ENCODE measurements at places on chromosomes 16 and 17. TPM values are rescaled to one million over a fixed set of nuclear protein-coding genes. Genes with fewer than 3 reads are reported as not detected.

DNA sequence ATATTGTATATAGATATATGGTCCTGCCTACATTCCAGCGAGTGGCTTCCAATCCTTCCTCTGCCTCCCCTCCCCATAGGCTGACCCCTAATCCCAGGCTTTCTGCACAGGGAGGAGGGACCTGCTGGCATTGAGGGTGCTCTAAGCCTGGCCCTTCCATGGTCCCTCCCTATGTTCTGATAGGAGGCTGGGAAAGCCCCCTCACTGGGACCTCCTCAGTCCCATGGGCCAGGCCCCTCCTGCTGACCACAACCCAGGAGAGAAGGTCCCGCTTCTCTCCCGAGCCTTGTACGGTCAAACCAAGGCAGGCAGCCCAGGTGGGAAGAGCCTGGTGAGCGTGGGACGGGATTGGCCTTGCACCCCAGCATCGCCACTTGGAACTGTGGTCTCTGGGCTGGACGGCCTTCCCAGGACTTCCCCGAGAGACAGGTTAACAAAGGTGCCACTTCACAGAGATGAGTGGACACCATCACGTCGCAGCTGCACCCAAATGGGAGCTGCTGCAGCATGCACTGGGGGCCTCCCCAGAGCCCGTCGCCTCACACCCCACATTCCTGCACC is 859 bp downstream of the ALDH3A1 start:
- no peaks in the 10 kb centered on the region for H3K27me3 ChIP-seq
- no peaks in the 10 kb centered on the region for H3K36me3 ChIP-seq
- H3K4me1 ChIP-seq: no peaks in the 10 kb centered on the region
- DNase-seq: no peak
- no peak overlapping the region for H3K4me3 ChIP-seq
- no peak overlapping the region for H3K27ac ChIP-seq

DNA sequence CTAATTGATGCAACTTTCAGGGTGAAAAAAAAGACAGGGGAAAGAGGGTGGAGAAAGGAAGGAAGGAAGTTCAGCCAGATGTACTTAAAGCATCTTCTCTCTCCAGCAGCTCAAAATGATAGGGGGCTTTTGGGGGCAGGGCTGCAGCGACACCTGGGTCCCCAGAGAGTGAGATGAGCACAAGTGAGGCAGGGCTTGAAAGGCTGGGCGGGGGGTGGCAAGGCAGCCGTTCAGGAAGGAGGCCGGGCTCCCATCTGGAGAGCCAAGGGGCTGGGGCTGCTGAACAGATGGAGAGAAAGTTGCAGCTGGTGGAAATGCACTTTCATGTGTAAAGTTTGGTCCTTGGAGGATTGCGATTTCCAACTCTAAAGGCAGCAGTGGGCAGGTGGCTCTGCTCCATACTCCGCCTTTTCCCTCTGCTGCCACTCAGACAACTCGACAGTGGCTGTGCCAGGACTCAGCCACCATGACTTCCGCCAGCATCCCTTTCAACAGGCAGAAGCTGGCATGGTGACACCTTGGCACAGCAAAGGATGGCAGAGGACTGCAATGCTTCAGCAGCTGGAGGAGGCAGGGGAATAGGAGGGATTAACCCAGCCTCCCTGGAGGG is 7.7 kb downstream of the SLC35B1 start:
- H3K4me3 ChIP-seq: no peak overlapping the region
- H3K36me3 ChIP-seq: peaks cover 10% of the 10 kb centered on the region

- no peaks in the 10 kb centered on the region for H3K27me3 ChIP-seq
- H3K4me1 ChIP-seq: no peaks in the 10 kb centered on the region
- no peaks in the 10 kb centered on the region for H3K36me3 ChIP-seq
- no peak for DNase-seq
- peak overlapping the region; percentile 77 for H3K27ac ChIP-seq
Measured at GRCh38 chr17:39677072-39677471, 8.8 kb downstream of the PNMT start.

CNGB1 gene
- not detected for total RNA-seq

DNA sequence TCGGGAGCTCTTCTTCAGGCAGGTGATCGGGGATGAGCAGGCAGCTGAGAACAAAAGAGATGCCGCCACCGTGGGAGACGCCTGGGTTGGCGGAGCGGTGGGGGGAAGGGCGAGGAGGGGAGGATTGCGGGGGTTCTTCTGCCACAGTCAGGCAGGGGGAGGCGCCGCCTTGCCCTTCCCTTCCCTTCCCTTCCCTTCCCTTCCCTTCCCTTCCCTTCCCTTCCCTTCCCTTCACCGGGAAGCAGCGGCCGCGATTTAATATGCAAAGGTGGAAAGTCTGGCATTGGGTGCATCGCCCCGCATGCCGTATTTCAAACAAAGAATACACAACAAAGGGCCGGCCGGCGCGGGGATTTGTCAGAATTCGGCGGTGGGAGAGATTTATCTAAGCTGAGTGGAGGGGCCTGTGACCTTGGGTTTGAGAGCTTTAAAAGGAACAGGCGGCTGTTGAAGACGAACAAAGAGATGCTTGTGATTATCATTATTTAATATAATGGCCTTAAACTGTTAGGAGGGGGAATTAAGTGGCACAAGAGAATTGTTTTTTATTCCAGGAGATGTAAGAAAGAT is 262.3 kb upstream of the TNRC6C start:
- H3K4me3 ChIP-seq: no peak overlapping the region
- H3K27ac ChIP-seq: no peak overlapping the region
- H3K36me3 ChIP-seq: no peaks in the 10 kb centered on the region
- peak; percentile 73 for DNase-seq
- no peaks in the 10 kb centered on the region for H3K4me1 ChIP-seq

- no peak overlapping the region for H3K27ac ChIP-seq
- H3K27me3 ChIP-seq: no peaks in the 10 kb centered on the region
- no peak for DNase-seq
- no peaks in the 10 kb centered on the region for H3K36me3 ChIP-seq
- H3K4me1 ChIP-seq: no peaks in the 10 kb centered on the region
- no peak overlapping the region for H3K4me3 ChIP-seq
Measured at GRCh38 chr16:23382279-23382678, 70.7 kb downstream of the COG7 start.

DNA sequence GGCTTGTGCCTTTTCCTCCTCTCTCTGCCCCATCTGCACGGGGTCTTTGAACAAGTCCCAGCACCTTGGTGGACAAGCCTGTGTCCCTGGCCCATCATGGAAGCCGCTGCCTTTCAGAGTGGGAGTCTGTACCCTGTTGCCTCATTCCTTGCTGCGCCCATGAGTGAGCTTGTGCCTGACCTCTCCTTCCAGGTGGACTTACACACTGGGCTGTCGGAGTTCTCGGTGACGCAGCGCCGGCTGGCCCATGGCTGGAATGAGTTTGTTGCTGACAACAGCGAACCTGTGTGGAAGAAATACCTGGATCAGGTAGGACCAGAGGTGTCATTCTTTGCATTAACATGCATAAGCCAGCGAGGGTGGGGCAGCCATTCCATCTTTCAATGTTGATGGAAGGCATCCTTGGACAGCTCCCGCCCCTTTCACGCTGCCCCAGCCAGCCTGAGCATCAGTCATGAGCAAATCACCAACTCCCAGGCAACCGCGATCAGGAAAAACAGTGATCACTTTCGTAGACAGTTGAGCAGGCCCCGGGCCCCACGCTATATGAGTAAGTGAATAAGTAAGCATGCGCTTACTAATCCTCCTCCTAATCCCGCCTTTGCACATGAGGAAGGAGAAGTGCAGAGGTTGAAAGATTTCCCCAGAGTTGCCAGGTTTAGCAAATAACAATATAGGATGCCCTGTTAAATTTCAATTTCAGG is 36.8 kb downstream of the ATP2C2 start:
- H3K4me1 ChIP-seq: no peaks in the 10 kb centered on the region
- no peak overlapping the region for H3K27ac ChIP-seq
- no peaks in the 10 kb centered on the region for H3K27me3 ChIP-seq
- DNase-seq: no peak

DNA sequence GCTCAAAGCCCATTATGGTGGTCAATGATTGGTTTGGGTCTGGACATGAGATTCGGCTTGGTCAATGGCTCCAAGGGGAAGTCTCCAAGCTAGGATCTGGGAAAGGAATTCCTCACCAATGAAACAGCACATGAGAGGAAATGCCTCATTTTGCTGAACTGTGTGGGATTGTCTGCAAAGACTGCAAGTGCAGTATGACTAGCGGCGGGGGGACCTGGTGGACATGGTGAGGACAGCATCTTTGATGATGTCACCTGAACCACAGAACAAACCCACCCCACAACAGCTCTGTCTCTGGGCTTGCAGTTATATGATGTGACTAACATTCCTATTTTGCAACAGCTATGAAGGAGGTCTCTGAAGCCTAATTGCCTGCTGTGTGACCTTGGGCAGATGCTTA is 50.6 kb upstream of the NKD1 start:
- H3K27ac ChIP-seq: peak overlapping the region; percentile 99
- no peak for DNase-seq
- H3K27me3 ChIP-seq: no peaks in the 10 kb centered on the region
- no peak overlapping the region for H3K4me3 ChIP-seq
- H3K36me3 ChIP-seq: no peaks in the 10 kb centered on the region
- peaks cover 7% of the 10 kb centered on the region for H3K4me1 ChIP-seq

GRCh38 chr17:71287071-71287823 is 833.6 kb upstream of the SOX9 start:
- no peak overlapping the region for H3K27ac ChIP-seq
- no peaks in the 10 kb centered on the region for H3K36me3 ChIP-seq
- DNase-seq: no peak
- no peaks in the 10 kb centered on the region for H3K27me3 ChIP-seq

TBC1D3C gene
- not detected for total RNA-seq

- no peak overlapping the region for H3K27ac ChIP-seq
- no peaks in the 10 kb centered on the region for H3K36me3 ChIP-seq
- no peaks in the 10 kb centered on the region for H3K27me3 ChIP-seq
- H3K4me3 ChIP-seq: no peak overlapping the region
Measured at GRCh38 chr17:81114351-81115093, 50.8 kb upstream of the PVALEF start.

DNA sequence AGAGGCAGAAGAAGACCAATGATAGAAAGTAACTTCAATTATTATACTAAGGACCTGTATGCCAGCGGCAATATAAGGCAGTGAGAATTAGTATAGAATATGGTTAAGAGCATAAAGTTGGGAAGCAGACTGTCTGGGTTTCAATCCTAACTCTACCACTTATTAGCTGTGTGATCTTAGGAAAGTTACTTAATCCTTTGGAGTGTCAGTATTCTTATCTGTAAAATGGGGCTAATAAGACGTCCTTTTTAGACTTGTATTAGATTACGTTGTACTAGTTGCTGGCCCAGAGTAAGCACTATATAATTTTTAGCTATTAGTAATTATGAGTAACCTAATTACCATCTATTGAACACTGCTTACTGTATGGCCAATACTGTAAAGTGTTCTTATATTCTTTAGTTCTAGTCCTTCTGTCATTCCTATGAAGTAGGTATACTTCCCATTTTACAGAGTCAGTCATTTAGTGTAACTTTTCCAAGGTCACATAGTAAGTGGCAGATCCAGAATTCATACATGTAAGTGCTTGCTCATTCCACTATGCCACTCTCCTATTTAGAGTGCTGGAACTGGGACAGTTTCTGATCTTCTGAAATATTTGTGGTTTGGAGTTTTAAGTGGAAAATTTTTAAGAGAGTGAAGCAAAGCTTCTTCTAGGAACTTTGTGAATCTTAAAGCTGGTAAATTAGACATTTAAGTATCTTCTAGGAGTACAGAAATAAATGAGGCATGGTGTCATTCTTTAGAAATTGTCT is 22.5 kb downstream of the HEATR9 start:
- peaks cover 9% of the 10 kb centered on the region for H3K36me3 ChIP-seq
- DNase-seq: no peak
- H3K4me1 ChIP-seq: no peaks in the 10 kb centered on the region
- H3K27ac ChIP-seq: no peak overlapping the region

GRCh38 chr17:43406676-43407645 is 8.2 kb downstream of the ARL4D start:
- no peaks in the 10 kb centered on the region for H3K27me3 ChIP-seq
- no peak overlapping the region for H3K4me3 ChIP-seq
- no peaks in the 10 kb centered on the region for H3K36me3 ChIP-seq
- peak; percentile 13 for DNase-seq

MTMR4 gene
- total RNA-seq: 38.8 TPM

GRCh38 chr16:28846933-28847273 is 755 bp upstream of the TUFM start:
- no peaks in the 10 kb centered on the region for H3K27me3 ChIP-seq
- DNase-seq: peak; percentile 50
- H3K27ac ChIP-seq: no peak overlapping the region
- H3K4me1 ChIP-seq: no peaks in the 10 kb centered on the region
- H3K36me3 ChIP-seq: peaks cover 6% of the 10 kb centered on the region
- peak overlapping the region; percentile 46 for H3K4me3 ChIP-seq

DNA sequence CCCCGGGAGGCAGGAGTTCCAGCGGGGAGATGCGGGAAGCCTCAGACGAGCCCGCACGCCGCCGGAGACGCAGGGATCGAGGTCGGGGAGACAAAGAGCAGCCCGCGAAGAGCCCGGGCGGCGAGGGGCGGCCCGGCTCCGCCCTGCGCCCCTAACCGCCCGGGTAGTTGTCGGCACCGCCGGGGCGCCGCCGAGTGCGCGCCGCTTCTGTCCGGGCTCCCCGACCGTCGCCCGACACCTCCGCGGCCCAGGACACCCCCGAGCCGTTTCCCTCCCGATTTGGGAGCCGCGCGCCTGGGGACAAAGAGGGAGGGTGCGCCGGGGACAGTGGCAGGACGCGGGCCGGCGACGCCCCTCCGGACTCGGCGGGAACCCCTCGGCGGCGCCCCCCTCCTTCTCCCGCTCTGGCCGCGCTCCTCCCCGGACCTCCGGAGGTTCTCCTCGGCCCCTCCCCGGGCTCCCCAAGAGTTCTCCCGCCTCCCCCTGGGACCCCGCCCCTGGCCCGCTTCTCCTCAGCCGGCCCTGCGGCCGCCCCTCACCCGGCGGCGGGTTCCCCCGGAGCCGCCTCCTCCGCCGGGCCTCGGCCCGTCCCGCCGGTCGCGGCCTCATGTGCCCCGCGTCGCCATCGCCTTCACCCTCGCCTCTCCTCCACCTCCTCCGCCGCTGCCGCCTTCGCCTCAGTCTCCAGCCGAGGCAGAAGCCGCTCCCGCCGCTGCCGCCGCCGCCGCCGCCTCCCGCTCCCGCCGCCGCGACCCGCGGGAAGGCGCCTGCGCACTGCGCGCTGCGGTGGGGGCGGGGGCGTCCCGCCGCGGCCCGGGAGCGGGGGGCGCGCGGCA is at the start of gene GJC1:
Gene GJC1 (minus strand): TSS at position 765 of the 836 bp plus-strand sequence. CDS start 24,470 bp downstream, outside the sequence.
- H3K36me3 ChIP-seq: no peaks in the 10 kb centered on the region
- DNase-seq: peak; percentile 50
- H3K27ac ChIP-seq: peak within 1 kb of the TSS; percentile 15
- no peaks in the 10 kb centered on the region for H3K27me3 ChIP-seq
- peaks cover 4% of the 10 kb centered on the region for H3K4me1 ChIP-seq
- H3K4me3 ChIP-seq: peak within 1 kb of the TSS; percentile 29

- DNase-seq: no peak
- H3K4me3 ChIP-seq: no peak overlapping the region
- H3K4me1 ChIP-seq: no peaks in the 10 kb centered on the region
Measured at GRCh38 chr16:81293909-81294802, 20.6 kb upstream of the GAN start.

- H3K36me3 ChIP-seq: no peaks in the 10 kb centered on the region
- H3K4me1 ChIP-seq: no peaks in the 10 kb centered on the region
- no peak overlapping the region for H3K4me3 ChIP-seq
- DNase-seq: no peak
Measured at GRCh38 chr17:1977583-1978395, 47.3 kb downstream of the RTN4RL1 start.

ZG16 gene
- total RNA-seq: not detected

CHP2 gene
- not detected for total RNA-seq
